NCI-H226 (cell line): ENCODE measurements at places on chromosomes 11 and 22.

DNA sequence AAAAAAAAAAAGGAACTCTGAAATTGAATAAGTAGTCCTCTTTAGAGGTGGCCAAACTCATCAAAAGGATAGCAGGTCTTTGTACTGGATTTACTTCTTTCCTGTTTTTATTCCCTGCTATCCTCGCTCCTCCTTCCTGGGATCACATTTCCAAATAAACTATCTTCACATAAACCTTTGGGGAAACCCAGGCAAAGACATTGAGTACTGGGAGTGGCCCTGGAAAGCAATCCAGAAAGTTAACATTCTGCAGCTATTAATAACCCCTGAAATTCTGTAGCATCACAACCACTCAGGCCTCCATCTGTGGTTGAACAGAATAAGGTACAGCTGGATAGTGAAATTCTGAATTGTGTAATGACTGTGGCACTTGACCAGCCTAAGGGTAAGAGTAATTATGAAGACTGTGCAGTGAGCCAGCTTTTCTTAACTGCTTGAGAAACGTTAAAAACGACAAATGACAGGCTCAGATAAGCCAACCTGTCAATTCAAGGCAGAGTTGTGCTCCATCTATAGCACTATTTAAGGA is 58.8 kb downstream of the ISX start:
- no peak for DNase-seq

- DNase-seq: peak; percentile 62
Measured at GRCh38 chr11:65471447-65471891, 27.4 kb upstream of the MALAT1 start.

GRCh38 chr11:2266586-2267305 is 3.6 kb downstream of the ASCL2 start:
- no peak for DNase-seq

- peak; percentile 60 for DNase-seq
Measured at GRCh38 chr11:23988381-23989006, 508.4 kb upstream of the LUZP2 start.

- no peak for DNase-seq
Measured at GRCh38 chr11:41536021-41536568, 76.6 kb upstream of the LRRC4C start.
